Effector CD4-positive, alpha-beta T cell (primary cell): ENCODE measurements at places on chromosomes 7 and 10.

- DNase-seq, result no peak
These were observed 69.4 kb downstream of the NOC3L start for GRCh38 chr10:94293354-94293753.

- no peak for DNase-seq
These were observed 878.5 kb downstream of the LRMDA start for GRCh38 chr10:76309741-76310587.

- no peak for DNase-seq
These were observed 34.8 kb downstream of the AHR start for GRCh38 chr7:17333221-17333620.

GRCh38 chr7:159031750-159032149 lies 112.9 kb downstream of the VIPR2 start:
- DNase-seq, result no peak

DNA sequence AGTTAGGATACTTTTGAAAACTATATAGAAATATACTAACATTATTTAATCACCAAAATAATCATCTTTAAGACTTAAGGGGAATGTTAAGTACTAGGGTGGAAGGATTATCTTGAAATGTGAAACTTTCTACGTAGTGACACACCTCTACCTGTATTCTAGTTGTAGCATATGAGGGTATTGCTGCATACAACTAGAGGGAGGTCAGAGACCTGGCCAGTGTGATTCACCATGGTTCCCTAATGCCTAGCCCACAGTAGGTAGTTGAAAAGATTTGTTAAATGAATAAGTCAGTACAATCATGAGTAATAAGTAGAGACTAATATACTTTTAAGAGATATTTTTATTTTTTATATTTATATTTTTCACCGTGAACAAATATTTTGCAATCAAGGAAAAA lies 84.1 kb upstream of the RPA3 start:
- no peak for DNase-seq

DNA sequence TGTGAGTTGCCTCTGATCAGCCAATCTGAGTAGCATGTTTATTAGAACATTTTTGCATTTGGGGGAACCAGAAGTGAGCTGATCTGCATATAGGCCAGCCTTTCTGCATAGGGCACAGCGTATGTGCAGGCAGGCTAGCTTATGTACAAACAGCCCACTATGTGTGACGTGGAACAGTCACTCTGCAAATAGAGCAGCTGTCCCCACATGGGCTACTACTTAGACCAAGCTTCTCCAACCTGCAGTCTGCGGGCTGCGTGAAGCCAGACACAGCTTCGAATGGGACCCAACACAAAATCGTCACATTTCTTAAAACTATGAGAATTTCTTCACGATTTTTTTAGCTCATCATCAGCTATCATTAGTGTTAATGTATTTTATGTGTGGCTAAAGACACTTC lies 134.1 kb upstream of the FAM20C start:
- no peak for DNase-seq

GRCh38 chr7:123725586-123726171 lies 23.1 kb downstream of the WASL start:
- DNase-seq, result no peak

DNA sequence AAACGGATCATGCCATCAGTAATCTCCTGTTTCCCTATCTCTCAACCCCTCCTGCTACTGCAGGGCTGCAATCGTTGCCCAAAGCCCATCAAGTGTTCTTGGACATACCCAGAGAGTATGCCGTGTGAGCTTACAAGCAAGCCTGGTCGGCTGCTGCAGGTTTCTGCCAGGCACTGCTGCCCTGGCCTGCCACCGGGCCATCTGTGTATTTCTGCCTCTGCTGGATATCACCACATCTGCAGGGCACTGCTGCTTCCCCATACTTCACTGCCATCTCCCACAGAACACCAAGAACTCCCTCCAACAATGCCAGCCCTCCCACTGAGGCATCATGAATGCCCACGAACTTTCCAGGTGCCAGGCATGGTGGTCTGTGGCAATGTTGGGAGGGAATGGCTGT lies 138.2 kb upstream of the SORCS3 start:
- DNase-seq, result no peak

DNA sequence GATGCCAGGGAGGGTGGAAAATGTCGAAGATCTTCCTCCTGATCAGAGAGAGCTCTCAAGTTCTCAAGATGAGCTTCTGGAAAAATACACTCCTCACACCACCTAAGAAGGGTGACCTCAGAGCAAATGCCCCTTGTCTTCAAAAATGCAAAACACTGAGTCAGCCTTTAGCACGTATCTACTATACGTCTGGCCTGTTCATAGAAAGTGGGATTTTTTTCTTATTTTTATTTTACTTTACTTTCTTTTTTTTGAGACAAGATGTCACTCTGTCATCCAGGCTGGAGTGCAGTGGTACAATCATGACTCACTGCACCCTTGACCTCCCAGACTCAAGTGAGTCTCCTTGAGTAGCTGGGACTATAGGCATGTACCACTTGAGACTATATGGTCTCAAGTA lies 57.1 kb downstream of the AFAP1L2 start:
- DNase-seq, result no peak

- no peak for DNase-seq
These were observed 304.1 kb downstream of the GRM8 start for GRCh38 chr7:126948664-126949063.

GRCh38 chr10:22710139-22710745 lies 4.1 kb downstream of the PIP4K2A start:
- DNase-seq, result no peak

DNA sequence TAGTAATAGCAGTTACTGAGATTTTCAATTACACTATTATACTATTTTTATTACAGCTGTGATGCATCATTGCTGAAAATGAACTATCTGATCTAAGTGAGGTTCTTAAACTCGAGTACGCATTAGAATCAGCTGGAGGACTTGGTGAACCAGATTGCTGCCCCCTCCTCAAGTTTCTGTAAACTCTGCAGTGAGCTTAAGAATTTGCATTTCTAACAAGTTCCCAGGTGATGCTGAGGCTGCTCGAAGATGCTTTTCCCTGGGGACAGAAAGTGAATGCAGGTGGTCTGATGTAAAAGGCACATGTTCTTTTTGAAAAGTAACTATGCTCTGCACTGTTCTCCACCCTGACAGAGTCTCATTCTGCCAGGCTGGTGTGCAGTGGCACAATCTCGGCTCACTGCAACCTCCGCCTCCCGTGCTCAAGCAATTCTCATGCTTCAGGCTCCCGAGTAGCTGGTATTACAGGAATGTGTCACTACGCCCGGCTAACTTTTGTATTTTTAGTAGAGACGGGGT lies 12.5 kb downstream of the RNF133 start:
- no peak for DNase-seq

DNA sequence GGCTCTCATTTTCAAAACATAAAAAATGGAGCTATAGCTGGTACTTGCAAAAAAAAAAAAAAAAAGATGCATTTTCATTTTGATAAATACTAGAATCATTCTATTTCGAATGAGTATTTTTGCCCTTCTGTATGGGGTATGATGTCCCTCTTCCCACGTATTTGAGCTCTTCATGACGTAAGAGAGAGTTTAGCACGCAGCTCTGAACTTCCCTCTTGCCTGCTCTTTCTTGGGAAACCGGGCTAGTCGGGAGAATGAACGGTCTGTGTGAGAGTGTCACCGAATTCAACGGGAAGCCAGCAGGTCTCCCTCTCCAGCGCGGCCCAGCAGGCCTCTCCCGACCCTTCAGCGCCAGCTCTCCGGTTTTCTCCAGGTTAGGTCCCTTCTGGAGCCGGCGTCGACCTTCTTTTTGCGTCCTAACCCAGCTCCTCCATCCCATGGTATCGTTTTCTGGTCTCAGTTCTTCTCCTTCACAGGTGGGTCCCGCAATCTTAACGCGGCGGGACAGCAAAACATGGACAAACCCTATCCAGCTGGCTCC lies 159.2 kb upstream of the PITRM1 start:
- DNase-seq, result no peak

GRCh38 chr10:58210160-58210559 lies 57.5 kb downstream of the IPMK start:
- no peak for DNase-seq
